ENCODE measurements at places on chromosomes 3 and 15.

GRCh38 chr3:46576879-46577278 lies 10.8 kb upstream of the LRRC2 start:
- DNase-seq: no peak

DNA sequence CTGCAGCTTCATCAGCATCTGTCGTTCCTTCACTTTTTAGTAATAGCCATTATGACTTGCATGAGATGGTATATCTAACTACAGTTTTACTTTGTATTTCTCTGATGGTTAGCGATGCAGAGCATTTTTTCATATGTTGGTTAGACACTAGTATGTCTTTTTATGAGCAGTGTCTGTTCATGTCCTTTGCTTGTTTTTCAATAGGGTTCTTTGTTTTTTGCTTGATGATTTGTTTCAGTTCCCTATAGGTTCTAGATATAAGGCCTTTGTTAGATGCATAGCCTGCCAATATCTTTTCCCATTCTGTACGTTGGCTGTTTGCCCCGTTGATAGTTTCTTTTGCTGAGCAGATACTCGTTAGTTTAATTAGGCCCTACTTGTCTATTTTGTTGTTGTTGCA lies 487.2 kb upstream of the BCHE start:
- no peak for DNase-seq

- DNase-seq: no peak
These were observed 6.9 kb downstream of the IQGAP1 start for GRCh38 chr15:90394748-90395442.

DNA sequence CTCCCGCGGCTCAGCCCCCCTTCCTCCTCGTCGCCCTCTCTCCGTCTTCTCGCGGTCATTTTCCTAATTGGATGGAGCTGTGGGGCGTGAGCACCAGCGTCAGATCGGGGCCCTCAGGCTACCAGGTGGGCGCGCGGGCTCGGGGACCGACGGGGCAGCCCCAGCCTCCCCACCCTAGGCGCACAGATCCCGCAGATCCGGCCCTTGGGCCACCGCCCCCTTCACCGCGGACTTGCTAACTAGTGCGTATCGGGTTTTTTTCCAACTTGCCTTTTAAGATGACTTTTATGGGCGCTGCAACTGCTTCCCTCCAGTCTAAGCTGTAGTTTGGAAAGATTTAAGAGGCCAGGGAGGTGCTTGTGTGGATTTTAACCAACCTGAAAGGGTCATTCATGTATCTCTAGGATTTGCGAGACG lies 1.3 kb downstream of the ZNF710 start:
- DNase-seq: peak; percentile 49

GRCh38 chr3:115363071-115363470 lies 216.0 kb upstream of the ZBTB20 start:
- no peak for DNase-seq

- DNase-seq: no peak
These were observed 919.2 kb downstream of the ROBO1 start for GRCh38 chr3:78848392-78849288.

DNA sequence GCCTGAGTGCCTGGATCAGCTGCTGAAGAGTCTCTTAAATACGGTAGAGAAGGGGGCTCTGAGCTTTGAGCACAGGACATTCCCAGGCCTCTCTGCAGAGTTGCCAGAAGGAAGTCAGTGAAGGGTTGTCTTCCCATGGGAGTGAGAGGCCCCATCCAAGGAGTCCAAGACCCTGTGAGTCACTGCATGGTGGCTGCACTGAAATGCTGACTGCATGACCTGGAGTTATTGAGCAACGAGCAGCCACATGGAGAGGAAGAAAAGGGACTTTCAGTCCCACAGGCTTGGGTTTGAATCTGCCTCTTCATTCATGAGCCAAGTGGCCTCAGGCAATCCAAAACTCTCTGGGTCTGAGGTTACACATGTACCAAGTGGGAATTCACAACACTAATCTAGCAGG lies 69.6 kb upstream of the RASGRF1 start:
- DNase-seq: no peak

GRCh38 chr3:53941950-53942349 lies 50.3 kb upstream of the SELENOK start:
- no peak for DNase-seq

DNA sequence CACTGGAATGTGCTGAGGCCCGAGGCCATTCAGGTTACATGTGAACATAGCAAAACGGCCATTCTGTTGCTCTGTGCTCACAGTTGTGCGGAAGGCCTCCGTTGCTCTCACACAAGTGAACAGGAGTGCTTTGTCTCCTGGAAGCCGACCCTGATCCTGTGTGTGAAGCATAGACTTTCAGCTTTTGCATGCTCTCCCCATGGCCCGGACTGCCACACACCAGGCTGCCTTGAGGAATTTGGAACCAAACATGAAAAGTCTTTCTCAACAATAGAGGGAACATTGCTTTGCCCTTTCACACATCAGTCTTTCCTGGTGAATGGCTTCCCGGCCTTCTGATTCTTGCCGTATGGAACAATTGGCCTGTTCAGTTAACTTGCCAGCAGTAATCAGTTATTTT lies 154.8 kb upstream of the LRIG1 start:
- DNase-seq: no peak

DNA sequence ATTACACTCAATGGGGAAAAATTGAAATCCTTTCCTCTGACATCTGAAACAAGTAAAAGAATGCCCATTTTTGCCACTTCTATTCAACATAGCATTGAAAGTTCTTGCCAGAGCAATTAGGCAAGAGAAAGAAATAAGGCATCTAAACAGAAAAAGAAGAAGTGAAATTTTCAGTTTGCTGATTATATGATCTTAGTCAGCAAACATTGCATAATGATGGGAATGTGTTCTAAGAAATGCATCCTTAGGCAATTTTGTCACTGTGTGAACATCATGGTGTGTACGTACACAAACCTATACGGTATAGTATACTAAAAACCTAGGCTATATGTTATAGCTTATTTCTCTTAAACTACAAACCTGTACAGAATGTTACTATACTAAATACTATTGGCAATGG lies 278.0 kb downstream of the CGGBP1 start:
- no peak for DNase-seq

DNA sequence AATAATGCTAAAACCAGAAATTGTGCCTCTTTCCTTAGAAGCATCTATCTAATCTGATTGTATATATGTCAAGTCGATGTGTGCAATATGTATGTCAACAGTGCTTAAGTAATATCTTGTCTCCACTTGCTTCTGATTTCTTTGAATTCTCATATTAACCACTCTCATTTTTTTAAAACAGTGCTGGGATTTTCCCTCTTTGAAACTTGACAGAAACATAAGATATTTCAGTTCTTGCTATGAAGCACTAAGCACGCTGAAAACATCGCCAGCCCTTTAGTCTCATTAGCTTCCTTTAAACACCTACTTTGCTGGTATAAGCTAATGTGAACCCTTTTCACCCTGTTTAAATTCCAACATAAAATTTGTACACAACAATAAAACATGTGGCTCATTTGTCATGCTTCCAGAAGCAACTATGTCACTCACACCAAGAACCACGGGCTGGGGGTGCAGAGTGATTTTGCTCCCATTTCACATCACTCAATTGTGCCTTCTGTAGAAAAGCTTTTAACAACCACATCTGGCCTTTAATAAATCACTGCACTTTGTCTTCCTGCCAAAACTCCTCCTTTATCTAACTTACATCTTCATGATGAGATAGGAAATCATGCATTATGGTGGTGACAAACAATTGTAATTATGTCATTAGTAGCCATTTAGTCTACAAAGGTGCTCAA lies 185.2 kb downstream of the FOXP1 start:
- no peak for DNase-seq

DNA sequence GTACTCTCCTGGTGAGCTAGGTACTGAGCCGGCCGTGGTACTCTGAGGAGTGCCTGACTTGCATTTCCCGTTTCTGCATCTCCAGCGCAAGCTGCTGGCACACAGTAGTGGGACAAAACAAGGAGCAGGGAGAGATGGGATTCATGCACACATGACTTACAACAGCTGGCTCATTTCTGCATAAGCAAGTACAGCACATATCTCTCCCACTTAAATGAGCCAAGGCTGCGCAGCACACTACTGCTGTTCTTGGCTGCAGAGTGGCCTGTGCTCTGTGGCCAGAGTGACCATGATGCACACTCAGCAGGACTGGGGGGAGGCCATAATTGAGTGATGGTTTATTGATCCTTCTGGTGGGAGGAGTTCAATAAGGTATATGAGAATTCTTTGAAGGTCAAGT lies 59.2 kb upstream of the ABHD17C start:
- DNase-seq: no peak

GRCh38 chr15:45026651-45027190 lies 3.7 kb downstream of the SORD start:
- DNase-seq: no peak

- DNase-seq: no peak
These were observed 49.9 kb downstream of the COL6A5 start for GRCh38 chr3:130395331-130395730.

- no peak for DNase-seq
These were observed 329.8 kb upstream of the PROK2 start for GRCh38 chr3:72114773-72115172.

GRCh38 chr3:137165117-137165806 lies 207.5 kb downstream of the IL20RB start:
- DNase-seq: no peak

DNA sequence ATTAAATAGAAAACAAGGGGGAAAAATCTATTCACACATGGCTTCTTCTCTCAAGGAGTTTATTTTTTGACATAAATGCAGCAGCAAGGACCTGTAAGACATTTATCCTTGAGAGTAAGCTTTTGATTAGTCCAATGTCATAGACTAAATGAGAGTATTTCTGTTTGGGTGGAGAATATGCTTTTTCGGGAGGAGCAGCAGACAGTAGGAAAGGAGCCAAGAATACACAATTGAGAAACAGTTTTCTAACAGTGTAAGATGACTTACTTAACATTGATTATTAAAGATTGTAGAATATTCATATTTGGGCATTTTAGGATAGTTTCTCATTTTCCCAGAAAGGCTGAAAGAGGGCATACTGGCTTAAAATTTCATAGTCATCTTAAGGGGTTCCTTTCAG lies 65.9 kb upstream of the PAQR5 start:
- DNase-seq: no peak

DNA sequence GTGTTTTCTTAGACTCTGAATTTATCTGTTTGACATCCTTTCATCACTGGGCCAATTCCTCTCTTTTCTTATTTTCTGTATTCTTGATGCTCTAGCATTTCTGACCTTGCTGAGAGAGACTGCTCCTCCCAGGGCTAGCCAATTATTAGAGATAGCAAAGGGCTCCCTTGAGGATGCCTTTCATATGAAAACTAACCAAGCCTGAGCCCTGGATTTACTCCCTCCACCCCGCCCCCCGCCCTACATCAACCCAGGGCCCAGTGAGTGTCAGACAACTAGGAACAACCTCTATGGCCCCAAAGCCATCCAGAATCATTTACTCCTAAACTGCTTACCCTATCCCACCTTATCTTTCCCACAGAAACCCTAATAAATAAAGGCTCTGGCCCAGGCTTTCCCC lies 69.7 kb upstream of the LARS2 start:
- no peak for DNase-seq

GRCh38 chr15:40846841-40847222 lies 3.0 kb downstream of the SPINT1 start:
- no peak for DNase-seq

DNA sequence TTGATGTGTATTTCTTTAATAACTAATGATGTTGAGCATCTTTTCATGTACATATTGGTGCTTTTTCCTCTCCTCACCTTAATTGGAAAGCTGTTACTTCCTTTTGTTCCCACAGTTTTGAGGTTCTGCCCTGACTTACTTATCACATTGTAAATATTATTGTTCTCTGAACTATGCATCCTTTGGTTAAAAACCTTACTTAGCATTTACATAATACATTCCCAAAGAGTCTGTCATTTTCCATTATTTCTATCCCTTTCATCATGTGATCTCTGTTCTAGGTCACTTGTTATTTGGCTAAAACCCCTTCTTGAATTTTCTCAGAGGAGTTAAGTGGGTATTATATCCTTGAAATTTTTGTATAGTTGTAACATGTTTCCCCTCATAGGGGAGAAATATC lies 33.0 kb downstream of the SLC12A6 start:
- no peak for DNase-seq

DNA sequence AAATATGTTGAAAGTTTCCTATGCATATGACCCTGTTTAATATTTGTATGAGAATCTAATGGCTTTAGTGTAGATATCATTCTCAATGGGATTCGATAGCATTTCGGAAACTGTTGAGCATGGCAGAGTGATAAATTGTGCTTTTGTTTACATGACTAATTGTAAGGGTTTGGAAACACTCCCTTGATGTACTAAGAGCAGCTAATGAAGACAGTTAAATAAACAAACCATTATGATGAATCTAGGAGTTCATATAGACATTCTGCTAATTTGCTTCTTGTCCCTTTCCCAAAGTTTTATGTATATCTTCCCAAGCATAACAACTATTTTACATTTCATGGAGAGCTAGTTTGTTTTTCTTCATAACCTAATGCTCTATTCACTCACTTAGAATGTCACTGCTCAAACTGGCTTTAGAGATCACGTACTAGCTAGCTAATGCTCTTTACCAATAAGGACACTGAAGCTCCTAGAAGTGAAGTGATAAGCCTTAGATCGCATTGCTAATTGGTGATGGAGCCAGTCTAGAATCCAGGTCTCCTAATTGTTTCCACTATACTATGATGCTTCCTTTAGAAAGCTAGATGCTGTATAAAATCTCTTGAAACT lies 140.8 kb downstream of the TP63 start:
- no peak for DNase-seq

GRCh38 chr3:190044142-190044541 lies 76.6 kb downstream of the P3H2 start:
- DNase-seq: no peak

GRCh38 chr3:124292329-124292728 lies 300.4 kb upstream of the ROPN1 start:
- DNase-seq: no peak

- no peak for DNase-seq
These were observed 98.2 kb upstream of the NR2F2 start for GRCh38 chr15:96232335-96232734.

DNA sequence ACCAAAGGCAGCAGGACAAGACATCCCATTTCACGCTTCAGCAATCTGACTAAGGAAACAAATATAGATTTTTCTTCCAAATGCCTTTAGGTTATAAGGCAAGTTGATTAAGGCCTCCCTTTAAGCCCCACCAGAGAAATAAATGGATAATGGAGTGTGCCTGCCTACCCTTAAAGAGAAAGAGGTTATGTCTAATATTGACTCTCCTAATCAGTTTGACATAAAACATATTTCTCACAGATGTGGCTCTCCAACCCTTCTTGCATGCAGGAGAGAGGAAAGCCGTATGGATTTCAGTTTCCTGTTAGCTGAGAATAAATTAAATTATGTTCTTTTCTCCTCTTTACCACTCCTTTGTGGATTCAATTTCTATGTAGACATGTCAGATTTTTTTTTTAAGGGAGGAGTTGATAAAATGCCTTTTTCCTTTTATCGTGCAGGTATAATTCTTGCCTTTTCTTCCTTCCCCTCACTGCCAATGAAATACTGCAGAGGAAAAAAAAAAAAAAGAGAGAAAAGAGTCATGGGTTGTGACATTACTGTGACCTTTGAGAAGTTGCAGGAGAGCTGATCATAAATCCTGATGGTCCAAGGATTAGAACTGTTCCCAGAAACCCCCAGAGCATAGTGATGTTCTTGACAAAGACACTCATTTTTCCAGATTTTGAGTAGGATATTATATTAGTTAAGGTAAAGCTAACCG lies 355.3 kb upstream of the SLCO3A1 start:
- DNase-seq: no peak

GRCh38 chr3:81728766-81729544 lies 32.5 kb downstream of the GBE1 start:
- no peak for DNase-seq

Measured in ureter (tissue), 1 donor.